ENCODE measurements at places on chromosomes 12 and 14.

DNA sequence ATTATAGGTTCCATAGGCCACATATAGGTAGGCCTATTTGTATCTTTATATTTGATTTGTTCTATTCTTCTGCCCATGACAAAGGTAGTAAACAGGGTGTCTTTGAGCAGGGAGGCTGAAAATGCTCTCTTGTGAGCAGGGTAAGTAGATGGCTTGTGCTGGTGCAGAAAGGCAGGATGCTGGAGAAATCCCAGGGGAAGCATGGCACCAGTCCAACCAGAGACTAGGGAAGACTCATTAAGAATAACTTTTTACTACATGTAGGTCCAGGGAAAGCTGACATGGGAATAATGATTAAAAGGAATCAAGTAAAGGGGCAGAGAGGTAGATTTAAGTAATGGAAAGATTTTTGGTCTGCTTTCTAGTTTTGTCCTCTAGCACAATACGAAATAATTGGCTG lies 245.0 kb downstream of the RGS6 start:
- no peak for DNase-seq

- no peak for DNase-seq
Measured at GRCh38 chr12:114403690-114404066, 2.3 kb downstream of the TBX5 start.

DNA sequence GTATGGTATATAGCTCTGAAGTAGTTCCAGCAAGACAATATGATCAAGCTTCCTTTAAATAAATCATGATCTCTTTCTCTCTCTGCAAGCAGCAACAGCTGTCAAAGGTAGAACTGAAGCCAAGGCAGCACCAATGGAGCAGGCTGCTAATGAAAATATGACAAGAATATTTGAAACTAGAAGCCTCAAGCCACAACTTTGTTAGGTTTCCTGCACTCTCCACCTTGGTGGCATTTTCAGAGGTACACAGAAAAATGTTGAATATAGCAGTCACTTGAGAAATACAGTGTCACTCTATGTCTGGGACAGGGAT lies 43.8 kb upstream of the PSMA6 start:
- DNase-seq, result no peak

DNA sequence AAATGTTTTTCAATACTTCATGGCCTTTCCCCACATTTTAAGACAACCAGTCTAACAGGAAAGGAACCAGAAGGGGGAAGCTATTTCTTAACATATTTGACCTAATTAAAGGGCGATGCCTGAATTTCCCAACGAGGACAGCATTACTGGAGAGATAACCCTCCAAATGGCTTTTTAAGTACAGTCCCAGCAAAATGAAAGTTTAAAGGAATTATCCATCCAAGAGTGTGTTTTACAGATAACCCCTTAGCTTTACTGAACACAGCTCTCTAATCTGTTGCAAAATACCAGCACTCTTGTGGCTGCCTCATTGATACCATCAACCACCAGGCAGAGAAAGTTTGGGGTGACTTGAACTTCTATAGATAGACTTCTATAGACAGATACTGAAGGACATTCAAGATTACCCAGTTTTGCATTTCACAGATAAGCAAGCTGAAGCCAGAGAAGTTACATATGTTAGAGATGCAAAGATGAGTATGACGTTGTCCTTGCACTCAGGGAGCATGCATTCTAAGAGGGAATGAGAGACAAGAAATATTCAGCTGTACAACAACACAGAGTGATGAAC lies 41.3 kb upstream of the DUSP6 start:
- no peak for DNase-seq

- DNase-seq, result no peak
Measured at GRCh38 chr12:122123051-122123760, 44.6 kb downstream of the MLXIP start.

GRCh38 chr12:15859116-15859515 lies 23.1 kb upstream of the STRAP start:
- no peak for DNase-seq

GRCh38 chr12:62578726-62579125 lies 112.1 kb downstream of the MON2 start:
- no peak for DNase-seq

GRCh38 chr12:26153421-26154154 lies 28.8 kb upstream of the BHLHE41 start:
- no peak for DNase-seq

- DNase-seq, result no peak
Measured at GRCh38 chr12:64273527-64274403, 51.7 kb upstream of the KICS2 start.

DNA sequence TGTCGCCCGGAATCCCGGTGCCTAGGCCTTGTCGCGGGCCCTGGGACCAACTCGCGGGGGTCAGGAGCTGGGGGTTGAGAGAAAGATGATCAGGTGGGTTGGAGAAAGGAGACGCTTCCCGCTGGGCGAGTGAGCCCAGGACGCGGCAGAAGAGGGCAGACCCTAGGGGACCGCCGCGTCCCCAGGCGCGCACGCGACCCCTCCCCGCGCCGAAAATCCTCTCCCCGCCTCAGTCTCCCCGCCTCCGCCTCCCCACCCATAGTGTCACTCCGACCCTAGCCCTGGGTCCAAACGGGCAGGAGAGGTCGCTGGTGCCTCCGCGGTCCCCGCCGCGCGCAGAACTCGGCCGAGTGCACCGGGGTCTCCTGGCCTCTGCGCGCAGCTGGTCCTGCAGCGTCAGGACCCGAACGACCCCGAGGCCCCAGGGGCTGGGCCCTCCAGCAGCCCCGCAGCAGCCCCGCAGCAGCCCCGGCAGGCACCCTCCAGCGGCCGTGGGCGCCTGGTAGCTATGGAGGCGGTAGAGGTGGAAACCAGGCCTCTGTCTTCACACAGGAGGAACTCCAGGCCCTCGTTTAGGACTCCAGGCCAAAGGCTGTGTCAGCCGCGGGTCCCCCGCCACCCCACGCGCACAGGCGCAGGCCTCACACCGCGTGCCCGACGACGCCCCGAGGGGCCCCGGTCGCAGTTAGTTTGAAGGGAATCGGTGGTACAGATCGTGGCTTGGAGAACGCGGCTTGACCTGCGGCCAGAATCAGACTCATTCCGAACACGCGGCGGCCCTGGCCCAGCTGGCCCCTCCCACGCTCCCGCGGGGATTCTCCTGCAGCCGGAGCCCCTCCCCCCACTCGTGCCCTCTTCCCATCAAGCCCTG lies 60.1 kb upstream of the EIF5 start:
- no peak for DNase-seq

DNA sequence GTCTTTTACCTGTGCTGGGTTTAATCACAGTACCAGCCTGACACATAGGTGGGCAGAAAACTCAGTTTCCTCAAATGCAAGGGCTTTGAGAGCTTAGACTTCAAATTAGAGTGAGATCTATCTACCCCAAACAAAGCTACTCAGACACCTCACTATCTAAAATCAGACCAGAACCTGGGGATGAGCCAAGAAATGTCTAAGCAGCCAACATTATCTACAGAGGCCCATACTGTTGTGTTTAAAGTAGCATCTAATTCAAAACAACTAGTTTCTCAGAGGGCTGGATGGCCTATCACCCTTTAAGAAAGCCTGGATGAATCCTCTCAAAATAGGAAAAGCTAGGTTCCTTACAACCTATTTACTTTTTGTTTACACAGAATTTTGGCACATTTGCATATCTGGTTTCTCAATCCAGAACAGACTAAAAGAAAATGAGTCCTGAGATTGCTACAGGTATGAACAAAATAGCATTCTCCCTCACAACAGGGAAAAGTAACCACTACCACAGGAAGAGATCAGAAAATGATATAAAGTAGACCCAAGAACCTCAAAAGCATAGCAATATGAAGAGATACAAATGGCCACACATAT lies 142.4 kb downstream of the ZFP36L1 start:
- no peak for DNase-seq

DNA sequence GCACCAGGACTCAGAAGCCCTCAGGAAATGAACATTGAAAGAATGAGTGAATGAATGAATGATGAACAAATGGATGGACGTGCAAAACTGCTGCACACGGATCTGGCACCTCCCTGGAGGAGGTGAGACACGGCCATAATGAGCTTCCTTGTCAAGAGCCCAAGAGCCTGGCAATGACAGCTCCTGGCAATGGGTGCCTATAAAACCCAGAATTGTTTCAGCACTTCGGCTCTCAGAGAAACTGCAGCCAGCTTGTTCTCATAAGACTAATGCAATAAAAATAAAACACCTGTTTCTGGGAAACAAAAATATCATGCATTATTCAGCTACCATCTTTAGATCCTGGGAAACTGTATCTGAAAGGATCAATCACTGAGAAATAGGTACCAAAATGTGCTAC lies 200.5 kb upstream of the SFSWAP start:
- DNase-seq, result no peak

- DNase-seq, result no peak
Measured at GRCh38 chr12:82898441-82898840, 211.7 kb downstream of the TMTC2 start.

GRCh38 chr12:65731771-65732170 lies 92.5 kb upstream of the HMGA2 start:
- no peak for DNase-seq

DNA sequence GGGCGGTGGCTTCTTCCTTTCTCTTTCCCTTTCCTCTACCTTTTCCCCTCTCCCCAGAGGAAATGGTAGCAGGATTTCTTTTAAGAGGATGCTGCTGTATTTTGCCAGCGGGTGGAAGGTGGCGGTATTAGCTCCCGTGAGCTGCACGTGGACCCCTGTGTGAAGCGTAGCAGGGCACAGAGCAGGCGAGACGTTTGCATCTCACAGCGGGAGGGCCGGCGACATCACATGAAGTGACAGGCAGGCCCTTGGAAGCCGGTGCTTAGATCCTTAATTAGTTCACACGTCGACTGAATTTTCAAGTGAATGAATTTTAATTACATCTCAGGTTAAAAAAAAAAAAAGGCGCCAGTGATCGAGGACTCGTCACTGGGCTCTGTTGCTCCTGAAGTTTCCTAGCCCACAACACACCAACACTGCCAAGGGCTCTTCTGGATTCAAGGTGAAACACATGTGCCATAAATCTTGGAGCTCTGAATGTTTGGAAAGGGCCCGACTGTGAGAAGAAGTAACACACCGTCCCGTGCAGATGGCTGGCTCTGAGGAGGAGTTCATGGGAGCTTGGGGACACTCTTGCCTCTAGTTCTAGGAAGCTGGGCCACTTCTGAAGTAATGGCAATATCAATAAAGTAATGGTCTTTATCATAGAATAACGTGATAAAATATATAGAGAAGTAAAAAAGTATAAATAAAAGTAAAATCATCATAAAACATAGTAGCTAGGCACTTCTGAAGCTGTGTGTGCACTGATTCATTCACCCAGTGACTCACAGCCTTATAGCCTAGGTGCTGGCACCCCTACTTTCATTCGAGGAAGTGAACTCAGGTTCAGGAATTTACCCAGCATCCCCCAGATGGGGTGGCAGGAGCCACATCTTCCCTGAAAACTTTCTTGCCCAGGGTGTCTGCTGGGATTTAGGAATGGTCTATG lies 75.3 kb downstream of the AACS start:
- peak; percentile 5 for DNase-seq

DNA sequence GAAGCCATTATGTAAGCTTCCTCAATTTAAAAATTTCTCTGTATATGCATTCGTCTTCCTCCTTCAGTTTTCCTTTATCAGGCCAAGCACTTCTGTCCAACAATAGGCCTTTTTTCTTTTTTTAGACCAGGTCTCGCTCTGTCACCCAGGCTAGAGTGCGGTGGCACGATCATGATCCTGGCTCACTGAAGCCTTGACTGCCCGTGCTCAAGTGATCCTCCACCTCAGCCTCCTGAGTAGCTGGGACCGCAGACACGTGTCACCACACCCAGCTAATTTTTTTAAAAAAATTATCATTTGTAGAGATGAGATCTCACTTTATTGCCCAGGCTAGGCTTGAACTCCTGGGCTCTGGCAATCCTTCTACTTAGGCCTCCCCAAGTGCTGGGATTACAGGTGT lies 25.8 kb downstream of the TAOK3 start:
- no peak for DNase-seq

- no peak for DNase-seq
Measured at GRCh38 chr12:48787791-48788523, 932 bp downstream of the ADCY6 start.

GRCh38 chr12:48197549-48197970 lies 5.5 kb downstream of the OR10AD1 start:
- peak; percentile 34 for DNase-seq

DNA sequence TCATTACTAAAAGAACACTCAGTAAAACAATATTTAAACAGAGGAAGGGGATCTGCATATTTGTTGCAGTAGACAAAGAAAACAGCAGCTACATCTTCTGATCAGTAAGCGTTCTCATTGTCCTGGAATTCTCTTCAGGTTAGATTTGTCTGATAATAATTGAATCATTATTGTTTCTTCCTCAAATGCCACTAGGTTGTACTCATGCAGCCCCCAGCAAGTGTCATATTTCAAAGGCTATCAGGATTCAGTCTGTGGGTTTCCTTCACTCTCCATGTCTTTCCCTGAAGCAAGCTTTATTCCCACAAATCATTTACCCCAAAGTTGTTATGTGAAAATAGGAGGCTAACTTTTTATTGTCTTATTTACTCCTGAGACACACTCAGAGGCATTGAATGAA lies 14.7 kb downstream of the PIK3C2G start:
- no peak for DNase-seq

GRCh38 chr12:97967831-97968230 lies 505.2 kb downstream of the RMST start:
- no peak for DNase-seq

- DNase-seq, result no peak
Measured at GRCh38 chr14:34347683-34348082, 114.4 kb downstream of the SPTSSA start.

DNA sequence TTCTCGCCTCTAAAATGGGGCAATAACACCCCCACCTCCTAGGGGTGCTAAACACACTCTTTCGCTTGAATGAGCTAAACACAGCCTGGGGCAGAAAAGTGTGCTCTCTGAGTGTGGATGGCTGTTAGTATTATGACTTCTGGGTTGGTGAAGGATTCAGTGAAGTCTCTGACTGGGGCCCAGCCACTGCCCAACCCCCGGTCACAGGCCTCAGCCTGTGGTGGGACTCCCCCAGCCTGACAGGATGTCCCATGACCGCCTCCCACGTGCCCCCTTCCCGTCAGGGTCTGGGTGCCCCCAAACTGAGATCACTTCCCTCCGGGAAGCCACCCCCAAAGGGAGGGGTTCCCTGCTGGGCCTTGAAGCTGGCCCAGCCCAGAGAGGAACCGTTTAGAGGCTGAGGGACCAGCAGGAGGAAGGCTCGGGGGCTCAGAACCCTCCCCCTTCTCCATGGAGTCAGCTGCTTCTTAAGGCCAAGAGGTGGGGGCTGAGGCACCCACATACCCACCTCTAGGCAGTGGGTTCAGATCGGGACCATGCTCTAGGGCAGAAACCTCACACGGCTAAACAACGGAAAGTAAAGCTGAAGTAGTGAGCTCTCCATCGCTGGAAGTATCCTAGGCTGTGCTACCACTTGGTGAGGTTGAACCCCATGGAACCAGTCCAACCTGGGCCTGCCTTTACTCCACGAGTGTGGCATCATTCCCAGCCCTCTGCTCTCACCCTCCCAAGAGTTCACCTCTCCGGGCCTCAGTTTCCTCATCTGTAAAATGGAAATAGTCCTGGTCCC lies 13.8 kb downstream of the DTX1 start:
- DNase-seq, result no peak
